Activated naive CD4-positive, alpha-beta T cell treated with anti-CD3 and anti-CD28 coated beads, Interleukin-2, amount 10 ng/mL, durations not matched to agents 7 days and 5 days (primary cell): ENCODE measurements at places on chromosomes 16 and 17.

- DNase-seq = no peak
- H3K36me3 ChIP-seq = no peaks in the 10 kb centered on the region
- H3K4me1 ChIP-seq = peaks cover 5% of the 10 kb centered on the region
- H3K27me3 ChIP-seq = peaks cover 100% of the 10 kb centered on the region
Observed at GRCh38 chr17:76538941-76539570, 788 bp upstream of the PRCD start.

- H3K27me3 ChIP-seq = peaks cover 34% of the 10 kb centered on the region
- H3K27ac ChIP-seq = no peak overlapping the region
- DNase-seq = no peak
Observed at GRCh38 chr16:86925067-86925791, 346.9 kb downstream of the FOXL1 start.

DNA sequence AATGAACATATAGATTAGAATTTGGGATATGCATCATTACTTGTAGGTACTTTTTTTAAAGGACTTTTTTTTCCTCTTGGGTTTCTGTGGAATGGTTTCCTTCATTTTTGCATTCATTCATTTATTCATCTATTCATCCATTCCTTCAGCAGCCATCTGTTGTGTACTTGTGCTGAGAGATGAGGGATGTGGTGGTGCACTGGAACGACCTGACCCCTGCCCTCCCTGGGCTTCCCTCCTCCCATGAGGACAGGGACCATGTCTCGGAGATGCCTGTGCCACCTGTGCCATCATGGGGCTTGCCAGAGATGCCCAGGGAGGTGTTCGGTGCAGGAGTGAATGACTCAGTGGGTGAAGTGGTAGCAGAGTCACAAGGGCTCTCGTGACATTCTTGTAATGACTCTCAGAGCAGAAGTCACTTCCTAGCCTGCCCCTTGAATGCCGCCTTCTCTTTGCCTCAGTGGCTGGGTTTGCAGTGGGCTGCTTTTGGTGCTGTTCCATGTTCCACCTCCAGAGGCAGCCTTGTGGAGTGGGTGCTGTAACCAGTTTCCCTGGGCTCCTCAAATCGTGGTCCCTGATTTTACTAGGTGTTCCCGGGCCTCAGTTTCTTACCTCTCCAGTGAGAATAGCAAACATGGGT, 43.9 kb downstream of the CLEC16A start:
- H3K36me3 ChIP-seq = peaks cover 61% of the 10 kb centered on the region
- peak overlapping the region; percentile 11 for H3K4me3 ChIP-seq
- DNase-seq = peak; percentile 74
- no peaks in the 10 kb centered on the region for H3K27me3 ChIP-seq

- H3K27me3 ChIP-seq = peaks cover 4% of the 10 kb centered on the region
- H3K36me3 ChIP-seq = no peaks in the 10 kb centered on the region
- no peak for DNase-seq
- no peak overlapping the region for H3K27ac ChIP-seq
Observed at GRCh38 chr17:56815711-56816110, 18.0 kb downstream of the C17orf67 start.
